ENCODE measurements at places on chromosomes 6 and 20.

GRCh38 chr6:46985943-46986342 lies 56.2 kb downstream of the ADGRF1 start:
- DNase-seq: peak; percentile 31

DNA sequence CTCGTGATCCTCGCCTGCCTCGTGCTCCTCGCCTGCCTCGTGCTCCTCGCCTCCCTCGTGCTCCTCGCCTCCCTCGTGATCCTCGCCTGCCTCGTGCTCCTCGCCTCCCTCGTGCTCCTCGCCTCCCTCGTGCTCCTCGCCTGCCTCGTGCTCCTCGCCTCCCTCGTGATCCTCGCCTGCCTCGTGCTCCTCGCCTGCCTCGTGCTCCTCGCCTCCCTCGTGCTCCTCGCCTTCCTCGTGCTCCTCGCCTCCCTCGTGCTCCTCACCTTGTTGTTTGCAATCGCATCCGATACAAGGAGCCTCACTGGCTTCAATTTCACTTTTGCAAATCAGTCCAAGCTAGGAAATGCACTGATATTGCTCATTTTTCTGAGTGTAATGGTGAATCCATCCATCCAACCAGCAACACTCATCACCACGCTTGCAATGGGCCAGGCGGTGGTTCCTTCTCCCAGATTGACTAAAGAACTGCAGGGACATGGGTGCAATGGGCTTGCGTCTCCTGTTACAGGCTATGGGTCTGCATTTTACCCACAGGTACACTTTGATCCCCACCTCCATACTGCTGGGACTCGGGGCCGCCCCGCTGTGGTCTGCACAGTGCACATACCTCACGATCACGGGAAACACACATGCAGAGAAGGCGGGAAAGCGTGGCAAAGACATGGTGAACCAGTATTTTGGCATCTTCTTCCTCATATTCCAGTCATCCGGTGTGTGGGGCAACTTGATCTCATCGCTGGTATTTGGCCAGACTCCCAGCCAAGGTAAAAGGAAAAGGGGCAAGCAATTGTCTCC lies 4.6 kb downstream of the UNC93A start:
- no peak for DNase-seq

- no peak for DNase-seq
Observed at GRCh38 chr6:51554029-51554428, 533.4 kb downstream of the PKHD1 start.

GRCh38 chr20:757506-757905 lies 10.8 kb downstream of the SLC52A3 start:
- DNase-seq: no peak

Data from LoVo (cell line).